ENCODE measurements at places on chromosomes 16 and 17.

GRCh38 chr17:48131216-48131824, 23.8 kb downstream of the SNX11 start:
- DNase-seq: no peak

GRCh38 chr17:48584223-48584741, 5.8 kb downstream of the HOXB3 start:
- no peak for DNase-seq

DNA sequence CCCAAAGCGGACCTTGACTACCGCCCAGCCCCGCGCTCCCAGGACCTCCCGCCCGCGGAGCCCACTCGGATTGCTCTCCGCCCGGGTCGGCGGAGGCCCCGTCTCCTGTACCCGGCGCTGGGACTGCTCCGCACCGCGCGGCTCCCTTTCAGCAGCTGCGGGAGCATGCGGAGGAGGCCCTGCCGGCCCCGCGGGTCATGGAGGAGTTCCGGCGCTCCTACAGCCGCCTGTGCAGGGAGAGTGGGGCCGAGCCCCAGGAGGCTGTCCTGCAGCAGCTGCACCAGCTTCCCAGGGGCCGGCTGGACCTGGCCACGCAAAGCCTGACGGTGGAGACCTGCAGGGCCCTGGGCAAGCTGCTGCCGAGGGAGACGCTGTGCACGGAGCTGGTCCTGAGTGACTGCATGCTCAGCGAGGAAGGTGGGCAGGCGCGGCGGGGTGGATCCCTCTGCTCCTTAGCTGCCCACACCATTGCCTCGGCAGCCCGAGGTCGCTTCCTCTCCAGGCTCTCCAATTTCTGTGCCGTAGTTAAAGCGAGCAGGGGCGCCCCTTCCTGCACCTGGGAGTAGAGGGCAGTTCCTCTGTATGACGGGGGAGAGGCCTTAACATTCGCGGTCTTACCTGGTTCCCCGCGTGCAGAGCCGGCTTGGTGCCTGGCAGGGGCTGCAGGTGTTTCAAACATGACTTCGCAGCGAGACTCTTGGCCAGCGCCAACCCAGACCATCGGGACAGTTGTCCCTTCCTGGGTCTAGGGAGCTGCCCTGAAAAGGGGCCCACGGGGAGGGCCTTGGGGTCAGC, 539 bp downstream of the LRRC45 start:
- DNase-seq: no peak

- no peak for DNase-seq
Observed at GRCh38 chr17:17180141-17180603, 26.0 kb downstream of the PLD6 start.

DNA sequence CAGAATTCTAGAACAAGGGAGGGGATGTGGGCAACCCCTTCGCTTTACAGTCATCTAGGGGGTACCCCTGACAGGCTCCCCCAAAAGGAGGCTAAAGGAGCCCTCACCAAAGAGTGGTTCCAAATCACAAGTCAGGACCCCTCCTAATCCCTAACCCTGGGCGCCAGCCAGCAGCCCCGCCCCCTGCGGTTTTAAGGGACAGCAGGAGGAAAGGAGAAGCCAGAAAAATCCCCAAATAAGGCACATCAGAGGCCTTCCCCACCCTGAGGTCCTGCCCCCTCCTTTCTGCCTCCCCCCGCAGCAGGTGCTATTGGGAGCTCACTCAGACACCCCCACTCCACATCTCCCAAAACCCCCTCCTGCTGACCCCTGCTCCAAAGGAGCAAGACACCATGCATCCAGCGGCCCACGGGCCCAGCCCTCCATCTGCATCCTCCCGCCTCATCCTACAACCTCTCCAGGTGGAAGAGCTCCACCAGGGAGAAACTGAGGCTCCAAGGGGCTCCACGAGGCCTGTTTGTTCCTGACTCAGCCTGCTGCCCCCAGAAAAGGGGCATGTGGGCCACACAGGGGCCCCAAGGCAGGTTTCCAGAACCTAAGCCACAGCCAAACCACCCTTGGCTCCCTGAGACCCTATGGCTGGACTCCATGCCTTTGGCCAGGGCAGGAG, 93.5 kb downstream of the GOSR1 start:
- DNase-seq: no peak

- no peak for DNase-seq
Observed at GRCh38 chr16:46954562-46954961, 18.9 kb downstream of the DNAJA2 start.

DNA sequence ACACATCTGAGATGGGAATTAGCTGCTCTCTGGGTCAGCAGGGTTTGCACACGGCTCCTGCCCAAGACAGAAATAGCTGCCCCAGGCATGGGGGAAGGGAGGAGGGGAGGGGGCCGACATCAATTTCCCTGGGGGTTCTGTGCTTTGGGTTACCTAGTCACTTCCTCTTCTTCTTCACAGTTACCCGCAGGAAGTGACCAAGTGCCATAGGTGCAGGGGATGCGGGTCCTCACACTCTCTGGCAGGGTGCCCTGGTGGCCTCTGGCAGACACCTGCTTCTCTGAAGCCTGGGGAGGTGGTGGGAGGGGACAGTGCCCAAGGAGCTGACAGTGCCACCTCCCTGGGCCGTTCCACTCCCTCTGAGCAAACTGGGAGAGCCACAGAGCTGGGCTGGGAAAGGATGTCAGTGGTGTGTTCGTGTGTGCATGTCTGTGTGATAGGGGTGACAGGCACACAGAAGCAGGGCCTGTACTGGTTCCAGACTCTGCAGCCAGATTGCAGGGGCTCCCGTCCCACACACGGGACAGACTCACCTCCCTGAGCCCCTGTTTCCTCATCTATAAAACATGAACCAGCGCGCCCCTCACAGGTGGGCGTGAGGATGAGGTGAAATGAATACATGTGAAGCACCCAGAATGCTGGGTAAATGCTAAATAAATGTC, 18.2 kb downstream of the SCN4A start:
- no peak for DNase-seq

All from NCI-H524 treated with DMSO at 0.1 percent for 48 hours (cell line).